ENCODE measurements at places on chromosomes 4 and X.

- no peak for DNase-seq
These were observed 11.4 kb downstream of the PBDC1 start for GRCh38 chrX:76184276-76184675.

DNA sequence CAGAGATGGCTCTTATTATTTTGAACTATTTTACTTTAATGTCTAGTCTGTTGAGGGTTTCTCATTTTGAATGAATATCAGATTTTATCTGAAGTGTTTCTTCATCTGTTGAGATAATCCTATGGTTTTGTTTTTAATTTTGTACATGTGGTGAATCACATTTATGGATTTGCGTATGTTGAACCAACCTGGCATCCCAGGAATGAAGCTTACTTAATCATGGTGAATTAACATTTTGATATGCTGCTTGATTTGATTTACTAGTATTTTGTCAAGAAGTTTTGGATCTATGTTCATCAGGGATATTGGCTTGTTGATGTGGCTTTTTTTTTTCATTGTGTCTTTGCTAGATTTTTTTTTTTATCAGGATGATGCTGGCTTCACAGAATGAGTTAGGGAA lies 2390.9 kb downstream of the PCDH7 start:
- DNase-seq: no peak

- no peak for DNase-seq
These were observed 98.8 kb upstream of the STX18 start for GRCh38 chr4:4640692-4641091.

- no peak for DNase-seq
These were observed 84.8 kb downstream of the TIGD2 start for GRCh38 chr4:89196056-89196674.

DNA sequence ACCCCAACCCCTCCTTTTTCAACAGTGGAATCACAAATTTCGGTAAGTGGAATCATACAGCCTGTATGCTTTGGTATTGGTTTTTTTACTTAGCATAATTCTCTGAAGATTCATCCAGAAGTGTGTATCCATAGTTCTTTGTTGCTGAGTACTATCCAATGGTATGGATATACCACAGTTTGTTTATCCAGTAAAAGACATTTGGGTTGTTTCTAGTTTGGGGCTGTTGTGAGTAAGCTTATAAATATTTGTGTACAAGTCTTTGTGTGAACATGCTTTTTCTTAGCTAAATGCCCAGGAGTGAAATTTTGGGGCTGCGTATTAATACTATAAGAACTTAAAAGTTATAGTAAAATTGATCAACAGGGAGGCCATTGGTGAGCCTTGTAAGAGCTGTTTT lies 57.5 kb upstream of the GC start:
- DNase-seq: no peak

- DNase-seq: no peak
These were observed 274.1 kb upstream of the MAGEB2 start for GRCh38 chrX:29941287-29941686.

Measured in NCI-H1694 (cell line).